ENCODE measurements at places on chromosomes 1 and 21.

DNA sequence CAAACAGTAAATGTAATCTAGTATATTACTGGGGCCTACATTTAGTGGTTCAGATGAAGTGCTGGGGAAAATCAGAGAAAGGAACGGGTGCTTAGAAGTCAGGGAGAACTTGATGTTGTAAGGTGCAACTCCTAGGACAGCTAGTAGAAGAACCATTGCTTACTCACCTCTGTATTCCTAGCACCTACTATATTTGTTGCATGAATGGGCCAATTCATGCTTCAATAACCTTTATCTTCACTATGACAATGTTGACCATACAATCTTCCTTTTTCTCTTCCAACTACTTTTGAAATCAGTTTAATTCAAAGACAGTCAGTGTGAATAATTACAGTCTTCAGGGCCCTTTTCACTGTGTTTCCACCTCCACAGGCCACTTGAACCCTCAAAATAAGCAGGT lies 125.0 kb upstream of the DMRTA2 start:
- DNase-seq: no peak

DNA sequence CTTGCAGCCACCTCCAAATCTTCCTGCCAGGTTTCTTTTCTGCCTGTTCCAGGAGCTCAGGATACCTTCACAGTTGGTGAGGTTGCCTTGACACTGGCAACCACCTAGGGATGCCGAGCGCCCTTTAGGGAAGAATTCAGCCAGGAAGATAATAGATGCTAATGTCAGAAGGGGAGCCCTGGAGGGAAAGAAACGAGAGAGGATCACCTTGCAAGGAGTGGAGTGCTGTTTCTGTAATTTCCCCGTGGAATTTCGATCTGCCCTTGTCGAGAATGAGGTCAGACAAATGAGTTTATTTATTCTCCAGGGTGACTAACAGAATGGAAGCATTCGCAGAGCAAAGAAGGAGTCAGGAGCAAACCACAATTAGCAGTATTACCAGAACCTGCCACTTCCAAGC lies 315.8 kb upstream of the KAZN start:
- DNase-seq: no peak

DNA sequence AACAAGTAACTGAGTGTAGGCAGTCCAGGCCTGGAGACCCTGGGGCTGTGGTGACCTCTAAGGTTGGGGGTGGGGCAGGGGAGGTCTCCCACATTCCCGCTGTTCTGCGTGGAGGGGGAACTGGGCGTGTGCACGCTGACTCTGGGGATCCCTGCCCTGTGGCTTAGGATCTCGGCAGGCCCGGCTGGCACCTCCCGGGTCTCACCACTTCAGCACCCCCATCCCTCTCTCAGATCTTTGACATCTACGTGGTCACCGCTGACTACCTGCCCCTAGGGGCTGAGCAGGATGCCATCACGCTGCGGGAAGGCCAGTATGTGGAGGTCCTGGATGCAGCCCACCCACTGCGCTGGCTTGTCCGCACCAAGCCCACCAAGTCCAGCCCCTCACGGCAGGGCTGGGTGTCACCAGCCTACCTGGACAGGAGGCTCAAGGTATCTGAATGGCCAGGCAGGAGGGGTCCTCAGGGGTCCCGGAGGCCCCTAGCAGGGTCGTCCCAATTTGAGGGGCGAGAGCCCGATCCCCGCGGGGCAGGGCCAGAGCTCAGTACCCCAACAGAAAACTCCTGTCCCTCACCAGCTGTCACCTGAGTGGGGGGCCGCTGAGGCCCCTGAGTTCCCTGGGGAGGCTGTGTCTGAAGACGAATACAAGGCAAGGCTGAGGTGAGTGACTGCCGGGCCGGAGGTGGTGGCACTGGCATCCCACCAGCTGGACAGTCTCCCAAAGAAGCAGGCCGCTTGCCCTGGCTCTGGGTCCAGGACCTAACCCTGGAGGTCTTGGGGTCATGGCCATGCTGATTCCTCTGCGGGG lies 68.7 kb downstream of the TRIM11 start:
- DNase-seq: no peak

GRCh38 chr1:225409051-225409450 lies 18.8 kb downstream of the LBR start:
- DNase-seq: no peak

DNA sequence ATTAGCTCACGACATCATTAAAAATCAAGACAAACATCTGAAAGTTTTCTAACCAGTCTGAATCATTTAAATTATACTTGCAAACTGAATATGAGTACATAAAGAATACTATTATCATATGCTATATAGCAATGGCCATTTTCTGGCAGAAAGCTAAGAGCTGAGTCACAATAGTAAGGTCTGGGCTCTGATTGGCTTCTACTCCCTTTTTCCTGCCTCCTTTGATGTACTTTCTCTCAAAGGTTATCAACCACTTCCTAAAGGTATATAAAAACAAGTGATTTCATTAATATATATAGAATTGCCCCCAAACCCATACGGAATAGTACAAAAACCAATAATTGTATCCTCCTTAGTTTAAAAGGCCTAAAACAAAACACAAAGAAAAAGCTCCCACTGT lies 7.0 kb downstream of the KCNA3 start:
- DNase-seq: no peak

DNA sequence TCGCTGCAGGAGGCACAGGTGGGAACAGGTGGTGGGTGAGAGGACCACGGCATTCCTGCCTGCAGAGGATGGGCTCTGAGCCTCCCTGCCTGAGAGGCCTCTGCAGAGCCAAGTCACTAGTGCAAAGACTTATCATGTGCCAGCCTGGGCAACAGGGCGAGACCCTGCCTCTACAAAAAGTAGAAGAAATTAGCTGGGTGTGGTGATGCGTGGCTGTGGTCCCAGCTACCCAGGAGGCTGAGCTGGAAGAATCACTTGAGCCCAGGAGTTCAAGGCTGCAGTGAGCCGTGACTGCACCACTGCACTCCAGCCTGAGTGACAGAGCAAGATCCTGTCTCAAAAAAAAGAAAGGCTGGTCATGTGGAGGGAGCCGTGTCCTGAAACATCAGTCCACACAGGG lies 46.4 kb downstream of the PKNOX1 start:
- DNase-seq: no peak

DNA sequence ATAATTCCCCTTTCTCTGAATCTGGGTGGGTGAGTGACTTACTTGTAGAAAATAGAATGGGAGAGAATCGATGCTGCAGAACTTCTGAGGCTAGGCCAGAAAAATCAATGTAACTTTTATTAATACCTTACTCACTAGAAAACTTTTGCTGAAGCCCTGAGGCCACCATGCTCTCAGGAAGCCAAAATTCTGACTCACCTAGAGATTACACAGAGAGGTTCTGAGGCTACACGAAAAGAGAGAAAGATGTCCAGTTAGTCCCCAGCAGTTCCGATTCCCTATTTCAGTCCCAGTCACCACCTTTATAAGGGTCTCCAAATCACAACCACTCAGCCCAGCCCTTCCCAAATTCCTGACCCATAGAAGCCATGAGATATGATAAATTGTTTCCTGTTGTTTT lies 135.2 kb downstream of the NTPCR start:
- DNase-seq: no peak

DNA sequence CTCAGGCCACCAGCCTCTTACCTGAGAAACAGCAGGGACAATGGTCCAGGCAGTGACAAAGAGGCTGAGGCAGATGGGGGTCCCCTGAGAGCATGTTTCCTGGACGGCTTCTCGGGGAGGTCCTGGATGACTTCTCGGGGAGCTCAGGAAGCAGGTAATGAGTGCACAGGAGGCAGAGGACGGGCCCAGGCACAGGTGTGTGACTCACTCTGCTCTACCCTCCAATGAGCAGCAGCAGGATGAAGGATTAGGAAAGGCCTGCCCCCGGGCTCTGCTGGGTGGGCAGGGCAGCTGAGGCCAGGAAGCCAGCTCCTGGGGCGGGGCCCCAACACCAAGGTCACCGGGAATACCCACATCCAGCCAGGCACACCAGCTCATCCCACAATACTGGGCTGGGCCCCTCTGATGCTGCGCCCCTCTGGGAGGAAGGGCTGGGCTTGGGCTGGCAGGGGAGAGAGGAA lies 17.2 kb upstream of the PTAFR start:
- no peak for DNase-seq

DNA sequence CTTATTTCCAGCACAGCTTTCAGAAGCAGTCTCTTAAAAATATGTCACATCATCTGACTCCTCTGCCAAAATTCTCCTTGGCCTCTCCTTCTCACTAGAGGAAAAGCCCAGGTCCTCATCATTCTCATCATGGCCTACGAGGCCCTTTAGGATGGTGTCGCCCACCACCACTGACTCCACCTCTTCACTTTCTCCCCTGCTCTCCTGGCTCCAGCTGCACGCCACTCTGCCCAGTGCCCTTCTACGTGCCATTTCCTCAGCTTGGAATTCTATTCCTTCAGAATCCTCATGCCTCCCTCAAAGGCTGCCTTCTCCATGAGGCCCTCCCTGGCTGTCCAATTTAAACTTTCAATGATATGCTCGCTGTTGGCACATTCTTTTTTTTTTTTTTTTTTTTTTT lies 25.3 kb upstream of the BTG2 start:
- DNase-seq: no peak

GRCh38 chr1:241992734-241993133 lies 6.2 kb downstream of the MAP1LC3C start:
- DNase-seq: no peak

DNA sequence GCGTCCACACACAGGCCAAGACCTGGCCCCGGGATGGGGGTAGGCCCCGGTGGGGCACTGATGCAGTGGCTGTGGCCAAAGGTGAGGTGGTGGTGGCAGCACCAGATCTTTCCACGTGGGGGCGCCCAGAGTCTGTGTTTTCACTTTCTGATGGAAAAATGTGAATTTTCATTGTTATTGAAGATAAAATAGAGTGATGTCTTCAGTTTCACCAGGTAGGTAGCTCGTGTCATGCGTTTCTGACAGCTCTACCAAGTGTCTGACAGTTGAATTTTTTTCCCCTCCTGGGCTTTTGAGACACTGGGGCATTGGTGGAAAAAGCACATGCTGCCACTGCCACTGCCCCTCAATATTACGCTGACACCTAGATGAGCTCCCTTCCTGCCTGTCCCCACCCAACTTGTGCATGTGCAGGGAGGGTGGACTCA lies 40.0 kb upstream of the MAGOH start:
- peak; percentile 73 for DNase-seq

GRCh38 chr1:245948786-245949185 lies 558.3 kb downstream of the SMYD3 start:
- DNase-seq: no peak

DNA sequence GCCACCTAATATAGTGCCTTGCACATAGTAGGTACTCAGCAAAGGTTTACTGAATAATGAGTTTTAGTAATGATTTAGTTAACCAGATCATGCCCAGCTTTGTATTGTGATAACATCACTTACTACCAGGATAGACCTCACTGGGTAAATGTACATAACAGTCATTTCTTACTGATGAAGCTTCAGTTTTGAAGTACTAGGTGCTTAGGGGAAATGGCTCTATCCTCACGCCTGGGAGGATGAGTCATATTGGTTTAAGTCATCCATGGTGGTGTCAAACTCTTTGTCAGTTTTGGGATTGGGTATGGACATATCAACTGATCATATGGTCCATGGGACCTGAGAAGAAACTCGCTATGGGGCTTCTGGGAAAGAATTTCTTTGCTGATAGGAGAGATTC lies 90.6 kb upstream of the USP24 start:
- DNase-seq: no peak

- DNase-seq: peak; percentile 65
These were observed 933 bp downstream of the C1orf35 start for GRCh38 chr1:228101994-228102790.

- DNase-seq: no peak
These were observed 3.4 kb downstream of the SEMA6C start for GRCh38 chr1:151143057-151143435.

- DNase-seq: no peak
These were observed 16.3 kb downstream of the PADI3 start for GRCh38 chr1:17265162-17265561.

GRCh38 chr1:11157867-11158266 lies 31.3 kb upstream of the ANGPTL7 start:
- no peak for DNase-seq

GRCh38 chr1:27011976-27012563 lies 580 bp downstream of the TENT5B start:
- no peak for DNase-seq

- no peak for DNase-seq
These were observed 13.8 kb upstream of the RIPPLY3 start for GRCh38 chr21:36992671-36993070.

DNA sequence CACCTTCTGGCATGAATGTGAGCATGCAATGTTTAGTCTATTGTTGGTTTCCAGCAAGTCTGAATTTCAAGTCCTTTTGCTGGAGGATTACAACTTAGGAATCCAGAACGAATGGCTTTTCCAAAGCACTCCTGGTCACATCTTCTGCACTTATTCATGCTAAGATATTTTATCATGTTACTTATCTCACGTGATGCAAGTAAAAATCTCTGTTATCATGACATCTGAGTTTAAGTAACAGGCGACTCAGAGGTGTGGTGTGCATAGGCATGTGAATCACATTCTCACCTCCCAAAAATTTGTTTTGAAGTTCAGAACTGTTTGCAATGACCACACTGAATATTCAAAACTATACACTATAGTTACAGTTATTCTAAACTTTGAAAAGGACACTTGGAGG lies 204.8 kb upstream of the FGGY start:
- DNase-seq: no peak

DNA sequence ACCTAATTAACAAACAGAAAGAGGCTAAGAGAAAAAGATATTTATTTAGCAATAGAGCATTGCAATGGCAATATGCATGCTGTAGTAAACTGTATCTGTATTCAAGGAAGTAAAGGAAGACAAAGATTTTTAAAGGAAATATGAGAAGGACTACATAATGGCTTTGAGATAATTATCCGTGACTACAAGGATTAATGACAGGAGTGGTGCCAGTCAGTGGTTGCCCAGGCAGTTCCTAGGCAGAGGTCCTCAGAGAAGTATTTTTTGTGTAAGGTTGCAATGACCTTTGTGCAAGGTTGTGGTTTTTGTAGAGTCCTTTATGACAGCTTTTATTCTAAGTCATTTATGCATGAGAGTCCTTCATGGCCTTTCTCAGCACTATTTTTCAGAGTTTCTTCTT lies 711.1 kb upstream of the CHRM3 start:
- no peak for DNase-seq

GRCh38 chr1:59976194-59977074 lies 49.9 kb upstream of the CYP2J2 start:
- peak; percentile 65 for DNase-seq

DNA sequence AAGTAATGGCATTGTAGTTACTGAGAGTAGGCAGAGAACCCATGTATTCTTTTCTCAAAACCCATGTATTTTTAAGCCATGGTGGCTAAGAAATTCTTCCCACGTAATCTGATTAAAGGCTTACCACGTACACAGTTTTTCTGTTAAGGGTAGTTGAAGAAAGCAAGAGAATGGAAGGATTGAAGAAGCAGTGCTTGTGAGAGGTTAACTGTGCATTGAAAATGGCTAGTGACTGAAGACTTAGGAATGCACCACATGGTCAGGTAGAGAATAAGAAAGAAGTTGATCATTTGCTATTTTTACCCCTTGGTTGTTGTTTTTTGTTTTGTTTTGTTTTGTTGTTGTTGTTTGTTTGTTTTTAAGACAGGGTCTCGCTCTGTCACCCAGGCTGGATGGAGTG lies 178.9 kb upstream of the SNX7 start:
- no peak for DNase-seq

GRCh38 chr1:88731475-88732269 lies 47.6 kb downstream of the PKN2 start:
- no peak for DNase-seq

GRCh38 chr1:47241114-47242113 lies 9.4 kb upstream of the TAL1 start:
- DNase-seq: no peak
